ENCODE measurements at places on chromosomes 7 and 10.

- peak; percentile 75 for DNase-seq
These were observed 10.4 kb upstream of the FGFR2 start for GRCh38 chr10:121608469-121609190.

DNA sequence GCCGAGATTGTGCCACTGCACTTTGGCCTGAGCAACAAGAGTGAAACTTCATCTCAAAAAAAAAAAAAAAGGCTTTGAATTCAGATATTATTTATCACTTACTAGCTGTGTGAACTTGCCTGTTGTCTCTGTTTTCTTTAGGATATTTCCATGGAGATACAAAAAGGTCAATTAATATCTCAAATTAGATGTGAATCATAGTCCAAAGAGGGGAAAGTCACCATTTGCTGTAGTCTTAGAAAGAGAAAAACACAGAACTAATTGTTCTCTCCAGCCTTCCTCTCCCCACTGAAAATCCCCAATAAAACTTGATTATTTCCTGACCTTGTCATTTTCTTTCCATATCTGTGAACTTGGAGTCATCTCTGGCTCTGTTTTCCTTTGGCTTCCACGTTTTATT is 21.2 kb downstream of the HEPACAM2 start:
- DNase-seq, result peak; percentile 67

GRCh38 chr7:22853674-22854157 is 31.1 kb upstream of the TOMM7 start:
- DNase-seq, result no peak

GRCh38 chr7:9192969-9193368 is 759.6 kb downstream of the NXPH1 start:
- DNase-seq, result no peak

- no peak for DNase-seq
These were observed 73.2 kb downstream of the NKX6-2 start for GRCh38 chr10:132712743-132713142.

GRCh38 chr10:26844396-26844975 is 16.3 kb downstream of the ABI1 start:
- DNase-seq, result no peak

GRCh38 chr7:37011151-37011890 is 287.0 kb upstream of the AOAH start:
- no peak for DNase-seq

- peak; percentile 23 for DNase-seq
These were observed 44.1 kb downstream of the VSTM4 start for GRCh38 chr10:49071160-49071761.

- peak; percentile 71 for DNase-seq
These were observed 131.9 kb upstream of the PCGF5 start for GRCh38 chr10:91088300-91089140.

GRCh38 chr7:5541087-5541992 is 117.7 kb upstream of the TNRC18 start:
- no peak for DNase-seq

- DNase-seq, result no peak
These were observed 207.4 kb downstream of the TMEM178B start for GRCh38 chr7:141281311-141281710.

DNA sequence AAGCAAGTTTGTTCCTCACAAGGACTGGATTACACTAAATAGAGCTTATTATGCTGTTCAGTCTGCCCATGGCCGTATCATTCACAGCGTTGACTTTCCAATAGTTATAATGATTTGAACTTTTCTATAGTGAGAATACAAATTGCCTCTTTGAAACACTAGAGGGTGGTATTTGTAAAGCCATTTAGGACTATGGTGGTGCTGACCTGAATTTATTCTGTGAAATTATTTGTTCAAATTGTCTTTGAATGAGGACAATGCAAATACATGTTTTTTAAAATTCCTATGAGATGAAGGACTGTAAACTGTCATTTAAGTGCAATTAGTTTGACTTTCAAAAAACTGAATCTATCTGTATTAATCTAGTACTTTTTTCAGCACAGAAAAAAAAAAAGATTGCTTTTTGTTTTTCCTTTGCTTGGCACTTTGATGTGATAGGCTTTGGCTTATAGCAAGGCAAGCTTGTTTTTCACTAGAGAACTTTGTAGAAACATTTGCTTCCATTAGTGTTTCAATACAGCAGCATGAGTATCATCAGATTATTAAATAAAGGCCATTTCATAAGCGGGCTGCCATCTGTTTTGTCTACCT is 122.7 kb upstream of the TMEM229A start:
- peak; percentile 77 for DNase-seq

GRCh38 chr7:13717031-13717430 is 272.4 kb downstream of the ETV1 start:
- no peak for DNase-seq

DNA sequence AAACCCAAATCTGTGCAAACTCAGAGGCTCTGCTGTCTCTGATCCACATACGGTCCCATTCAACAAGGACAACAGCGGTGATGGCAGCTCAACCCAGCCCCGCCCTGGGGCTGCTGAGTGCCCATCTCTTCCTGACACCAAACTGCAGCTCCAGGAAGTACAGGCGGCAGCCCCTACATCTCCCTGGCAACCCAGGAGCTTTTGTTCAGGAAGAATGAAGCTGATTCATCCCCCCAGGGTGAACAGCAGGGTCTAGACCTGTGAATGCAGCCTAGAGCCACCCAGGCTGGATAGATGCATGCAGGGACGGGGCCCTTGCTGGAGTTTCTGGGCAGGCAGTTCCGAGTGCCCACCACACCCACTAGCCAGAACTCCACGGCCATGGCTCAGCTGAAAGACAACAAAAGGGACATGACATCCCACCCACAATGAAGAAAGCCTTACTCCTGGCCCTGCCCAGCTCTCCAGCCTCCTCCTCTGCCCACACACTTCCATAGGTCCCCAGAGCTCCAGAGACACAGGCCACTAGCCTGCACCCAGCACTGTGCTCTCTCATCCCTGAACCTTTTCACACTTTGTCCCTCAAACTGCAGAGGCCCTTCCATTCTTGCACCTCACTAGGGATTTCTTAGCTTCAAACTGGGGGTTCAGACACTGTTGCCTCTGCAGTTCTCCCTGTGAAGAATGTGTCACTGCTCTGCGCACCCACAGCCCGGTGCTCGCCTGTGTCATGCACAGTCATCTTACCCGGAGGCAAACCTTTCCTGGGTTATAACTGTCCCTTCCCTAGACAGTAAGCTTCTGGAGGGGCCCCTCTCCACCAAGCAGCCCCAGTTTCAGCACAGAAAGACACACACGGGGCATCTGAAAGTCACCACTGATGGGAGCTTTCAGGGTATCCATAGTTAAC is 99.1 kb downstream of the GRID1 start:
- DNase-seq, result no peak

DNA sequence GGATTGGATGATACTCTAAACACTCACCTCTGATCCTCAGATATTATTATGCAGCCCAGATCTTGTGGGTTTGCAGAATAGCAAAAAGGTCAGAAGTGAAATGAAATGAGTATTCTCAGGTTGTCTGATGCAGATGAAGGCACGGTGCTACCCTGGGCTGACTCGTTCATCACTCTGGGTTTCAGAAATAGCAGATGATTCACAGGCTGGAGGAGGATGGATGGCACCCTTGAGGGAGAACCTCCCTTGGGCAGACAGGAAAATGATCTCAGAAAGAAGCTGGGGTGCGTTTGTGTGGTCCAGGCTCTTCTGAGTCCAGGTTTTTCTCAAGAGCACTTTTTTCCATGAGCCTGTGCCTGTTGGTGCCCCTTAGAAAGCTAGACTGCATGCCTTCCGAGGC is 515.8 kb upstream of the MKI67 start:
- DNase-seq, result no peak

DNA sequence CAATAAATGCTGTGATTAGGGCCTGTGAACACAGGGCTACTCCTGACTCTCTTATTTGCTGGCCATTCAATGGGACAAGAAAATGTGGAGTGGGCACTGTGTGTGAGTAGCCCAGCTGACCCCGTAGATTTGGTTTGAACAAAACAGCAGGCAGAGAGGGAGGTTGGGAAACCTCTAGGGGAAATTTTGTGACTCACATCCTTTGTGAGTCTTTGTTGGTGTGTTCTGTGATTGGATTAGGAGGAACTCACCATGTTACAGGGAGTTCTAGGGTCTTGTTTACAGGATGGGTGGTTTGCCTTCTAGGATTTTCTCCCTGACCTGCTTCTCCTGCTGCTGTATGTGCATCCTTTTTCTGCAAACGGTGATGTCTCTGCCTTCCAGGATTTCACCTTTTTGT is 128.3 kb upstream of the MKI67 start:
- no peak for DNase-seq

- DNase-seq, result no peak
These were observed 26.7 kb downstream of the ELAPOR2 start for GRCh38 chr7:87032604-87033339.

- no peak for DNase-seq
These were observed 219.4 kb downstream of the BMPER start for GRCh38 chr7:34124765-34125164.

DNA sequence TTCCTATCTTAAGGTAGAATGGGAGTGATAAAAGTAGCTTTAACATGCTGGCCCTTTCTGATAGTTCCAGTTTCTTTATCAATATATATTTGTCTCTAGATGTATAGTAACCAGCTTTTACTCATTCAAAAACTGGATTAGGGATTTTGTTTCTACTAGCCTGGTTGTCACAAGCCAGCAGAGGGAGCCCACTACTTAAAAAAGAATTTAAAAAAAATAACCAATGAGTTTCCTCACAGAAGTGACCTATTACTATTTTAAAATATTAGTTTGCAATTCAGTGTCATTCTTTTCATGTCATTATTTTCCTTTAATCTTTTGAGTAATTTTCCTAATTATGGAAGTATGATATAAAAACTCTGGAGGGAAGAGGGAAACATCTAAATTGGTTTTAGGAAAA is 142.1 kb downstream of the PHTF2 start:
- peak; percentile 75 for DNase-seq

DNA sequence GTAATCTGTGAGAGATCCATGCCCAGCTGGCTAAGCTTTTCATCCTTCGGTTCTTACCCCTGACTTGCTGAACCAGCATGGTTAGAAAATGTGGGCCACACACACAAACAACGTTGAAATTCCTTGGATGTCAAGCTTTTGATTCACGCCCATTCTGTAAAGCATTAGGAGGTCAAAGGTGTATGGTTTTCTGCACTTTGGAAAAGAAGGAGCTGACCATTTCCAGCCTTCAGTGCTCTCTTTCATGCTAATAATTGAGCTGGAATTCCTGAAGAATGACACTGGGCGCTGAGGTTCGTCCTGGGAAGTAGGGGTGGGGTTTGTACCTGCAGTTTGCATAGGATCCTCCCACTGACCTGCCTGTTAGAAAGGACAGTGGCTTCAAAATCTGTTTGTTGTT is 23.1 kb downstream of the KLF6 start:
- DNase-seq, result no peak

GRCh38 chr7:99829524-99830160 is 1.8 kb downstream of the CYP3A43 start:
- peak; percentile 60 for DNase-seq

DNA sequence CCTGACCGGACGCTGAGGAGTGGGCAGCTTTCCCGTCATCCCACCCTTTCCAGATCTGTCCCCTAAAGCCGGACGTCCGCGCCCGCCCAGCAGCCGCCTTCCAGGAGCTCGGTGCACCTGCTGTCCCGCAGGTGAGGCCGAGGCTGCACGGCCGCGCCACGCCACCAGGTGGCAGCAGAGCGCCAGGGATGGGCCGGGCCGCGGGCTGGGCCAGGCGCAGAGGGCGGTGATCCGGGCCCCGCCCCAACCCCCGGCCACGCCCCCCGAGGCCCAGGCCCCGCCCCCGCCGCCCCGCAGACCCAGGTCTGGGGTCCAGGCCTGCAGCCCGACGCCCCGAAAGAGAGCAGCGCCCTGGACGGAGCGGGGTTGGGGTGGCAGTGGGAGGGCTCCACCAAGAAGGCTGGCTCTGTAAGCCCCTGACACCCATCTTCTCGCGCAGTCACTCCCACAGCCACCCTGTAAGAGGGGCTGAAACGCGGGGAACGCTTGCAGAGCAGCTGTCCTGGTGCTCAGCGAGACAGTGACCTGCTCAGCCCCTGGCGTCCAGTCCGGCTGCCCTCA is 32.2 kb downstream of the FOXL3 start:
- peak; percentile 67 for DNase-seq

DNA sequence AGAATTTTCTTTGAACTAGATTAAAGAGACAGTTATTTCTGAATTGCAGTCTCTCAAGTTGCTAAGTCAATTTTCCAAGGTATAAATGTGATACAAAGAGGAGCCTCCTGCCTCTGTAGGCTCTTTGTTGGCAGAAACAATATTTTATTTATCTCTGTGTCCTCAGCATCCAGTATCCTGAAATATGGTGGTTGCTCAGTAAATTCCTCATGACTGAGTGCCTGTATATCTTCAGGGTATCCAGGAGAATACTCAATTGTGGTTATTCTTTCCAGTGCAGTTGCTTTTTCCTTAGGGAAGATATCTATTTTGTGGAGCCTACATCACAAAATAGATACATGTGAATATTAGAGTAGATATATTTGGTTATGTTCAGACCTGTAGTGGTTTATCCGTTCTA is 144.8 kb upstream of the FERD3L start:
- no peak for DNase-seq

DNA sequence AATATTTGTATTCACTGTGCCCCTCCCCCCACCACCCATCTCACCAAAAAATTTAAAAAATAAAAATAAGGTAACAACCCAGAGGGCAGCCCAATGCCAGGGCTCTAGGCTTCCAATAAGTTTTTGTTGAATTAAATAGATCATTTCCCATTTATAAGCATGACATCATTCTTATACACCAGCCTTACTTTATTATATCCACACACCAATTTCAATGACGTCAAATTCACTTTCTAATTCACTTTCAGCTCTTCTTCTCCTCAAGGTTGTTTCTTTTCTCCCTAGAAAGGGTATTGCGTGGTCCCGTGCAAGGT is 1.2 kb upstream of the DKK1 start:
- no peak for DNase-seq

GRCh38 chr7:72493850-72494661 is 81.9 kb upstream of the CALN1 start:
- DNase-seq, result peak; percentile 79

DNA sequence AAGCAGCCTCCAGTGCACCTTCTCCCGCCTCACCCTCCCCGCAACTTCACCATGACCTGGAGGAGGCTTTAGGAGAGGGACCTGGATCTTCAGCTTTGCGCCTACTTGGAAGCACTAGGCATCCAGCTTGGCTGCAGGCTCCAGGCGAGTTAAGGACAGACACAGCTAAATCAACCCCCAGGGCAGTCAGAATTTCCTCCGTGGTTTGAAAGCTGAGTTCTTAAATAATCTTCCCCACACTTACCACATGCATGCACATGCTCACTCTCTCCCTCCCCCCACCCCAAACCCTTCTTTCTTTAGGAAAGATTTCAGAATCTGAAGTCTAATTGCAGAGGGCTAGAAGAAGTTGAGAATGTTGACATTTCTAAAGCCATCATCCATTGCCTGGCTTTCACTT is 36.7 kb upstream of the LRRC4 start:
- no peak for DNase-seq

GRCh38 chr7:107661081-107661864 is 645 bp downstream of the SLC26A4 start:
- peak; percentile 89 for DNase-seq

Data from DMS53 (cell line).